ENCODE measurements at places on chromosomes 2 and 18. TPM values are rescaled to one million over a fixed set of nuclear protein-coding genes. Genes with fewer than 3 reads are reported as not detected.

DNA sequence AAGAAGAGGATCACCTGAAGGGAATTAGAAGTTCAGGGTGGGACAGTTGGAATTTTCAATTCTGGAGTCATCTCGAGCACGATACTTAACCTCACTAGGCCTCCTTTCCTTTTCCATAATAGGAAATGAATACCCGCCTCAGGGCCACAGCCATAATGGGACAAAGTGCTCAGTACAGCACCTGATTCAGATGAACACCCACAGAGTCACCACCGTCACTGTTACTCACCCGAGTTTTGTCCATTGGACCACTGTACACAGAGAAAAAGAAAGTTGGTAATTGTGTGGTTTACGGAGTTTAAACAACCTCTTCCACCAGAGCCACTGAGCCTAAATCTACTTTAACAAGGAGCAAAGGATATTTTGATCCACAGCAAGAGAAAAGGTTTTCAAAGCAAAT, 122.0 kb upstream of the NDUFV2 start:
- no peaks in the 10 kb centered on the region for H3K4me1 ChIP-seq
- H3K27ac ChIP-seq, result no peak overlapping the region
- H3K27me3 ChIP-seq, result no peaks in the 10 kb centered on the region
- H3K4me3 ChIP-seq, result no peak overlapping the region
- DNase-seq, result no peak
- H3K36me3 ChIP-seq, result no peaks in the 10 kb centered on the region

DNA sequence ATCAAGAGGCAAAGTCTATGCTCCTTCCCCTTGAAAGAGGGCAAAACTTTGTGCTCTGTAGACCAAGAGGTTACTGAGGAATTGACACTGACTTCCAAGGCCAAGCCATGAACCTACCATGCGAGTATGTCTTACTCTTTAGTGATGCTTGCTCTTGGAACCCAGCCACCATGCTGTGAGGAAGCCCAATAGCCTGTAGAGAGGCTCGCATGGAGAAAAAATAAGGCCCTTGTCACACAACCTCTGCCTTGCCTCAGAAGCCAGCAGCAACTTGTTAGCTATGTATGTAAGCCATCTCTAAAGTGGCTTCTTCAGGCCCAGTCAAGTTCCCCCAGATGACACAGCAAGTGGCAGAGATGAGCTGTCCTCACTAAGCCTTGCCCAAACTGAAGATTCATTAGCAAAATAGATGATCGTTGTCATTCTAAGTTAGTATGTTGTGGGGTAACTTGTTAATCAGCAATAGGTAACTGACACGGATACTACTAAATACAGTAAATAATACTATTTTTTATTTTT, 66.1 kb upstream of the RGPD5 start:
- no peak for DNase-seq
- H3K4me1 ChIP-seq, result no peaks in the 10 kb centered on the region
- no peaks in the 10 kb centered on the region for H3K36me3 ChIP-seq
- H3K27me3 ChIP-seq, result peaks cover 10% of the 10 kb centered on the region
- no peak overlapping the region for H3K4me3 ChIP-seq
- H3K27ac ChIP-seq, result no peak overlapping the region

DNA sequence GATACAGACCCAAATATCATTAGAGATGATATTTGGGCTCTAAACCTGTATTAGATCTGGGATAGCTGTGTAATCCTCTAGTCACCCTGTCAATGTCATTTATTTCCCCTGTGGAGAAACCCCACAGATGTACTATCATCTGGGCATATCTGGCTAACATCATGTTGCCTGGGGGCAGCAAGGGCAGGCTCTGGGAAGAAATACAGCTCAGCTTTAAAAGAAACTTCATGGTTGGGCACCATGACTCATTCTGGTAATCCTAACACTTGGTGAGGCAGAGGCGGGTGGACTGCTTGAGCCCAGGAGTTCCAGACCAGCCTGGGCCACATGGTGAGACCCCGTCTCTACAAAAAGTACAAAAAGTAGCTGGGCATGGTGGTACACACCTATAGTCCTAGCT, 282.5 kb downstream of the SLC8A1 start:
- H3K27ac ChIP-seq, result no peak overlapping the region
- H3K27me3 ChIP-seq, result peaks cover 2% of the 10 kb centered on the region
- no peak for DNase-seq
- H3K4me1 ChIP-seq, result peaks cover 2% of the 10 kb centered on the region
- no peak overlapping the region for H3K4me3 ChIP-seq

COL3A1 gene
- 0.05 TPM for total RNA-seq

DNA sequence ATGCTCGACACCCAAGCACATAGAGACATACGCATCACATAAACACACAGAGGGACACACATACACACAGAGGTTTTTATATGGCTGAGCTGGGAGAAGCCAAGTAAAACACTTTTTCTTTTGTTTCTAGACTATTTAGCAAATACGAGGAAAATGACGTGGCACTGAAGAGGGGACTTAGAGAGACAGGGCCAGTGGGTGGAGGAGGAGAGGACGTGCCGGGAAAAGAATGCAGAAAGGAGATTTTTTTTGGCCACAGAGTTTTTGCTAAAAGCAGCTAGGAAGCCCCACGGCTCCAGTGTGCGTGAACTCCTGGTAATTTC, 168.5 kb upstream of the KLF7 start:
- peak overlapping the region; percentile 48 for H3K4me3 ChIP-seq
- H3K27me3 ChIP-seq, result no peaks in the 10 kb centered on the region
- peak overlapping the region; percentile 94 for H3K27ac ChIP-seq

UGT1A4 gene
- total RNA-seq, result not detected

IL18RAP gene
- total RNA-seq, result 6.8 TPM

DNA sequence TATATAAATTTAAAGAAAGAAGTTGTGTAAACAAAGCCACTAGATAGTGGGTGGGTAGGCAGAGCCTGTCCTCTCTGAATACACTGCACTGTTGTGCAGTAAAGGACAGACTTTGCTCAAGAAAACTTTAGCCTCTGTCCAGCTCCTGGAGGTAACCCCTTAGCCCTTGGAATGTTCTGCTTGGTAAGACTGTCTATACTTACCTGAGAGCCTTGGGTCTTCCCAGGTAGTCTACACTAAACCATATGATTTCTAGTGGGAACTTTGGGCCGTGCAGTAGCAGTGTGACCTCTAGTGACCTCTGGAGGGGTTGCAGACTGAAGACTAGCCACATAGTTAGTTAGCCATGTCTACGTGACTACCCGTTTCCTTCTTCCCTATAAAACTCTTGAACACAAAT, 678.3 kb upstream of the NRXN1 start:
- H3K27me3 ChIP-seq, result no peaks in the 10 kb centered on the region
- no peak overlapping the region for H3K27ac ChIP-seq
- DNase-seq, result peak; percentile 4
- no peaks in the 10 kb centered on the region for H3K36me3 ChIP-seq
- no peaks in the 10 kb centered on the region for H3K4me1 ChIP-seq

GBX2 gene
- total RNA-seq, result not detected

- H3K27me3 ChIP-seq, result peaks cover 2% of the 10 kb centered on the region
- no peak overlapping the region for H3K4me3 ChIP-seq
- no peak for DNase-seq
- H3K4me1 ChIP-seq, result no peaks in the 10 kb centered on the region
- no peaks in the 10 kb centered on the region for H3K36me3 ChIP-seq
- H3K27ac ChIP-seq, result no peak overlapping the region
Measured at GRCh38 chr18:51727780-51728179, 530.3 kb upstream of the MEX3C start.

DNA sequence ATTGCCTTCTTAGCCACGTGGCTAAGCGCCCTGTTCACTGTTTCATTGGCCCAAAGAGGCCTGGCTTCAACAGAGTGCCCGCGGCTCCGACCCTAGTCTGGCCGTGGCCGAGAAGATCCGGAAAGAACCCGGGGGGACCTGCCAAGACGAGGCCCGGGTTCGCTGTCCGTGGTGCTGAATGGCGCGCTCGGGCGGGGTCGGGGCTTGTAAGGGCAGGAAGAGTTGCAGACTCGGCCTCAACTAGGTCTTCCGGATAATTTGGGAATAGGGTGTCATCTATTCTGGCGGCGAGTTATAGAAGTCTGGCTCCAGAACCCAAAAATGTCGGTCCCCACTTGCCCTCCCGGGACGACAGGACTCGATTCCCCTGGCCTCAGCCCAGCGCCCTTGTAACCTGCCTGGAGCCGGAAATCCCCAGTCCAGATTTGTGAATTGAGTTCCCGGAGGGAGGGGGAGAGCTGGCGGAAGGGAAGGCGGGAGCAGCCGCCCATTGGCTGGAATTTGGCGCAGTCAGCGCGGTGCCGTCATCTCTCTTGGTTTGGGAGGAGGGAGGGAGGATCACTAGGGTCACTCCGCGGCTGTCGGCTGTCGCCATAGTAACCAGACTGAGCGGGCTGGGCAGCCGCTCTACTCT, 3.5 kb downstream of the CDK5R2 start:
- H3K4me3 ChIP-seq, result no peak overlapping the region
- H3K36me3 ChIP-seq, result no peaks in the 10 kb centered on the region
- peak; percentile 81 for DNase-seq
- H3K27ac ChIP-seq, result no peak overlapping the region

DNA sequence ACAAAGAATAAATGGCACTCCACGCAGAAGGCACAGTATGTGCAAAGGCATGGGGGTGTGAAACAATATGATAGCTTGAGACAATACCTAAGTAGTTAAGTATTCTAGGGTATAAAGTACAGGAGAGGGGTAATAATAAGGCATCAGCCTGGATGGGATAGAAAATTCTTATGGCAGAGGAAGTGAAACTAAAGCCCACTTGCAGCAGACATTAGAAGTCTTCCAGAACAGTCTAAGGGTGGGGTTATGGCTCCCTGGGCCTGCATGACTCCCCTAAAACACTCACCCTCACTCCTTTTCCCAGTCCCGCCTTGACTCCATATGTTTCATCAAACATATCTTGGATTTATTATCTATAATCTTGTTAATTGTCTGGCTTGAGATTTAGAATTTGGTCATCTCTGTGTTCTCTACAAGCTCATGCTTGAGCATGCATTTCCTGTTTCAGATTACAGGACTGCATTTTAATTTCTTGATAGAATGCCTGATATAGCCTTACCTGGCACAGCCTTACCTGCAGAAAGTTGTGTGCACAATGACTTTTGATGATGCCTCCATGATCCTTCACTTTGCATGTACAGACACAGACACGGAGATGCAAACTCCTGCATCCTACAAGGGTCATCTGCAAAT, 28.5 kb upstream of the TMBIM1 start:
- no peak for DNase-seq
- H3K27me3 ChIP-seq, result peaks cover 7% of the 10 kb centered on the region
- no peak overlapping the region for H3K4me3 ChIP-seq
- peaks cover 3% of the 10 kb centered on the region for H3K36me3 ChIP-seq
- H3K27ac ChIP-seq, result no peak overlapping the region

DNA sequence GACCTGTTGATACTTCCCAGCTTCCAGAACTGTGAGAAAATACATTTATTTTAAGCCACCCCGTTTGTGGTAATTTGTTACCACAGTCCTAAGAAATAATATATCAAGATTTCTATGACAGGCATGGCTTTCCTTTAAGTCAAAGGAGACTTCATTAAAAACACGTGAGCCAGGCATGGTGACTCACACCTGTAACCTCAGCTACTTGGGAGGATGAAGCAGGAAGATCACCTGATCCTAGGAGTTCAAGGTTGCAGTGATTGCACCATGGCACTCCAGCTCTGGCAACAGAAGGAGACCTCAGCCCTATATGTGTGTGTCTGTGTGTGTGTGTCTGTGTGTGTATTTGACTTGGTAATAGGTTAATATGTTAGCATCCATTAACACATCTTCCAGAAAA, 69.8 kb upstream of the SCN7A start:
- H3K36me3 ChIP-seq, result no peaks in the 10 kb centered on the region
- no peak overlapping the region for H3K27ac ChIP-seq
- no peak for DNase-seq
- peaks cover 3% of the 10 kb centered on the region for H3K27me3 ChIP-seq

- no peaks in the 10 kb centered on the region for H3K36me3 ChIP-seq
- no peaks in the 10 kb centered on the region for H3K4me1 ChIP-seq
- no peak overlapping the region for H3K4me3 ChIP-seq
- no peak for DNase-seq
- no peak overlapping the region for H3K27ac ChIP-seq
Measured at GRCh38 chr2:229169751-229170150, 101.3 kb downstream of the PID1 start.

MLPH gene
- total RNA-seq, result 1.2 TPM

- no peak overlapping the region for H3K27ac ChIP-seq
- peaks cover 14% of the 10 kb centered on the region for H3K4me1 ChIP-seq
- peaks cover 9% of the 10 kb centered on the region for H3K36me3 ChIP-seq
- DNase-seq, result peak; percentile 38
- H3K27me3 ChIP-seq, result no peaks in the 10 kb centered on the region
- no peak overlapping the region for H3K4me3 ChIP-seq
Measured at GRCh38 chr2:65049010-65049639, 7.1 kb upstream of the CEP68 start.

- no peaks in the 10 kb centered on the region for H3K27me3 ChIP-seq
- no peak for DNase-seq
- no peaks in the 10 kb centered on the region for H3K4me1 ChIP-seq
- no peak overlapping the region for H3K27ac ChIP-seq
- no peaks in the 10 kb centered on the region for H3K36me3 ChIP-seq
- no peak overlapping the region for H3K4me3 ChIP-seq
Measured at GRCh38 chr2:82730811-82731210, 1728.3 kb downstream of the SUCLG1 start.

GRCh38 chr2:107462181-107462580, 364.5 kb upstream of the RGPD4 start:
- H3K4me1 ChIP-seq, result no peaks in the 10 kb centered on the region
- H3K27ac ChIP-seq, result no peak overlapping the region
- H3K36me3 ChIP-seq, result no peaks in the 10 kb centered on the region
- no peak for DNase-seq

- no peaks in the 10 kb centered on the region for H3K27me3 ChIP-seq
- peak; percentile 62 for DNase-seq
- peaks cover 50% of the 10 kb centered on the region for H3K36me3 ChIP-seq
Measured at GRCh38 chr2:196987649-196988364, 61.3 kb upstream of the PGAP1 start.

- no peaks in the 10 kb centered on the region for H3K36me3 ChIP-seq
- H3K4me3 ChIP-seq, result no peak overlapping the region
- peaks cover 11% of the 10 kb centered on the region for H3K27me3 ChIP-seq
- H3K4me1 ChIP-seq, result peaks cover 7% of the 10 kb centered on the region
- no peak for DNase-seq
Measured at GRCh38 chr2:226489775-226490541, 309.7 kb downstream of the IRS1 start.

DNA sequence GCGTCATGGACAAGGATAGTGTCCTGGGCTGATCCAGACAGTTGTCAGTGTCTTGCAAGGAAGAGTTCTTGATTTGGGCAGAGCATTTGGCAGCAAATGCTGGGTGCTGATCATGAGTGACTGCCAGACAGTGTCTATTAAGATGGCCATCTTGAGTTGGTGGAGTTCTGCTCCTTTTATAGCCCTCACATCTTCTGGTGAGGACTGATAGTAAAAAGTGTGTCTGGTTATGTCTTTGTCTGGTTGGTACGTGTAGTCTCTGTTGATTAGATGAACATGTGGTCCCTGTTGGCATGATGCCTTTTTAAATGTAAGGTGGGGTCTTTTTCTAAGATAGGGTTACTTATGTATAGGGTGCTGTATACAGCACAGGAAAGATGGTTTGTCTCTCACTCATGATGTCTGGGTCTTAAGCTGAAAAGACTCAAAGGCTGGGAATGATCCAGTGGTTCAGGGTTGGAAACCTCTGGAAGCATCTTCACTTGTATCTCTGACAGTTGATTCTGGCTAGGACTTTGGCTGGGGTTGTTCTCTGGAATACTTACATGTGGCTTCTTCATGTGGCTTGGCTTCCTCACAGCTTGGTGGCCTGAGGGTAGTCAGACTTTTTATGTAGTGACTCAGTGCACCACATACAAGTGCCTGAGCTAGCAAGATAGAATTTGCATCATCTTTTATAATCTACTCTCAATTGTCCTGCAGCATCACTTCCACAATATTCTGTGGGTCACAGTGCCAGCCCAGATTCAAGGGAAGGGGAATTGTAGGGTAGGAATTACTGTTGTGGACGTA, 11.8 kb downstream of the MTX2 start:
- peaks cover 7% of the 10 kb centered on the region for H3K36me3 ChIP-seq
- DNase-seq, result no peak
- H3K4me1 ChIP-seq, result peaks cover 48% of the 10 kb centered on the region
- no peak overlapping the region for H3K4me3 ChIP-seq

SKA1 gene
- total RNA-seq, result 48.3 TPM
